Dermis blood vessel endothelial cell (primary cell): ENCODE measurements at places on chromosomes 12 and 14.

- DNase-seq = peak; percentile 66
Measured at GRCh38 chr14:54683882-54684794, 117.2 kb downstream of the SAMD4A start.

DNA sequence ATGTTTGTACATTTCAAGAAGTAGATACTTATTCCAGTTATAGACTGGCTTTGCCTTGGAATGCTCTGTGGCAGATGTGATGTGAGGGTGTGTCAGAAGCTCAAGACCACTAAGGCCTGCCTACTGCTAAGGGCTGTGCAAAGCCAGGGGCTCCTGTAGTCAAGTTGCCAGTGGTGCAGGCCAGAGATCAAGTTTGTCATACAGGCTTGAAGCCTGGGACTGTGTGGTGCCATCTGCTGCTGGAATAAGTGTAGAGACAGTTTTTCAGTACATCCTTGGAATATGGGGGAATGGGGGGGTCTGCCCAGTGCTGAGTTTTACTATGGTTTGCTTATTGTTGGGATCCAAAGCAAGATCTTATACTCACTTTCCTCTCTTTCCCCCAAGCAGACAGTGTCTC, 649.9 kb upstream of the FOXG1 start:
- DNase-seq = no peak

GRCh38 chr14:103738701-103739451, 23.3 kb downstream of the ZFYVE21 start:
- DNase-seq = no peak

- peak; percentile 37 for DNase-seq
Measured at GRCh38 chr12:64618953-64619590, 8.8 kb downstream of the RASSF3 start.

GRCh38 chr12:89081719-89082369, 270.5 kb downstream of the DUSP6 start:
- no peak for DNase-seq

- no peak for DNase-seq
Measured at GRCh38 chr12:131115766-131116467, 162.2 kb downstream of the ADGRD1 start.

DNA sequence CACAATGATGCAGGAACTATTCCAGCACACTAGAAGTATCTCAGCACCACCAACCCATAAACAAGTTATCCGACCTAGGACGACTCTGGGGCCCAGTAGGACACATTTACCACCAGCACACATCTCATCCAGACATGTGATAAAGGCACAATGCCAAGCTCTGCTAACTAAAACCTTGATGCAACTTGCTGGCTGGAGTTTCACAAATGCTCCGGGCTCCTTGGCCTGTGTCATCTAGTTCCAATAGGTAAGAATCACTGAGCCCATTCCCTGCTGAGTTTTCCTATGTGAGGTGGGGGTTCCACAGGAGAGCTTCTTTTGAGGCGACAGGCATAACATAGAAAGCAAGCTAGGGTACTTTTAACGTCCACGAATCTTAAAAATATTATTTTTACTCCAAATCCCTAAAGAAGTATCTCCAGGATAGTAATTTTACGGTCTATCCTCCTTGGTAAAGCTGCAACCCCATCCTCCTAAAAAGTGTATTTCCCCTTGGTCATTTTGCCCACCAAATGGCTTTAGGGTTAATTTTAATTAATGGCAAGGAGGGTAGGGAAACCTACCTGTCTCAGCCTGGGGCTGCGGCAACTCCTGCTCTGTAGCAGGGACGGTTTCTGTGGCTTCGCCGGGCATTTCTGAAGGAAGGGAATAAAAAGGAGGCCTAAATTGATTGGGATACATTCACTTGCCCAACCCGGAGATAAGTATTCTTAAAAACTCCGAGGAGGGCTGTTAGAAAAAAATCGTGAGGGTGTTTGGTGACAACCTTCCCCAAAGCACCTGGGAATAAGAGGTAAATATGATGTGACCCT, 1.0 kb downstream of the NACA start:
- DNase-seq = peak; percentile 57

DNA sequence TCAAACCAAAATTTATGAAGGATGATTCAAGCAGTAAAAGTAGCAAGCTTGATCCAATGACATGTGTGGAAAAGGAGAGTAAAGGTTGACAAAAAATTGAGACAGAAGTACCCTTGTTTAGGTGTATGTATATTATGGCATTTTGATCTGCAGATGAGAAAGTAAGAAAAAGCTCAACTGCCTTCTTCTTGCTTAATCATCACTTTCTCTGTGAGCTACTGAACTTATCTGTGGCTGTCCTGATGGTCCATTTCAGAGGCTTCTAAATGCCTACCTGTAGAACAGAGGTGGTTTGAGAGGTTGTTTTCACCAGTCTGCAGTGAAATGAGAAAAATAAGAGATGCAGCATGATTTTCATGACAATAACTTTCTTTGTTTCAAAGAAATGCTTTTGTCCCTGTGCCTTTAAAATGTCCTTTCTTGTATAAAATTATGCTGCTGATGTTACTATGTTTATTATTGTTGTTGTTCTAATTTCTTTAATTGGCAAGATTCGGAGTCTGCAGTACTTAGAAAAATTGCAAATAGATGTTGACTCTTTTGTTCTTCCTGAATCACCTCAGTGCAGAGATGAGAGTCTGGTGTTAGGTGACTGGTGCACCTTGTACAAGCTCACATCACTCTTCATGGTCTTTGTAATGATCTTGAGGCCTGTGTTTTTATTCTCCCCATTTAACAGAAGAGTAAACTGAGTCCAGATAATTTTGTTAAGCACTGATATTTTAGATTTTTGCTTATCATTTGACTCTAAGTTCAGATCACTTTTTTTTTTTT, 821.9 kb downstream of the VRK1 start:
- DNase-seq = no peak

DNA sequence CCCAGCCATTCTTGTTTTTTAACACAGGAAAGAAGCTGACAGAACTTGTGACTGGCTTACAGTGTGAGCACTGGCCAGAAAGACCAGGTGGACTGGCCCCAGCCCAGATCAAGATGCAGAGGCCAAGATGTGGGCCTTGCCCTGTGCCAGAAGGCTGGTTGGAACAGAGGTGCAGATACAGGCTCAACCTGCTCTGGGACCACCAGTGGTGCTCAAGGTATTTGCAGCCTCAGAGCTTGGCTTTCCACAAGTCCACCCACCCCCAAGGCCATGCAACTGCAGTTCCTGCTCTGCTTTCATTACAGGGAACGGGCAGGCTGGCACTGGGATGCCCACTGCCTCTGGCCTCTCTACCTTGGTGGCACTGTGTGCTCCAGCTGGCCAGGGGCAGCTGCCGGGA, 23.3 kb downstream of the ZFC3H1 start:
- DNase-seq = no peak

DNA sequence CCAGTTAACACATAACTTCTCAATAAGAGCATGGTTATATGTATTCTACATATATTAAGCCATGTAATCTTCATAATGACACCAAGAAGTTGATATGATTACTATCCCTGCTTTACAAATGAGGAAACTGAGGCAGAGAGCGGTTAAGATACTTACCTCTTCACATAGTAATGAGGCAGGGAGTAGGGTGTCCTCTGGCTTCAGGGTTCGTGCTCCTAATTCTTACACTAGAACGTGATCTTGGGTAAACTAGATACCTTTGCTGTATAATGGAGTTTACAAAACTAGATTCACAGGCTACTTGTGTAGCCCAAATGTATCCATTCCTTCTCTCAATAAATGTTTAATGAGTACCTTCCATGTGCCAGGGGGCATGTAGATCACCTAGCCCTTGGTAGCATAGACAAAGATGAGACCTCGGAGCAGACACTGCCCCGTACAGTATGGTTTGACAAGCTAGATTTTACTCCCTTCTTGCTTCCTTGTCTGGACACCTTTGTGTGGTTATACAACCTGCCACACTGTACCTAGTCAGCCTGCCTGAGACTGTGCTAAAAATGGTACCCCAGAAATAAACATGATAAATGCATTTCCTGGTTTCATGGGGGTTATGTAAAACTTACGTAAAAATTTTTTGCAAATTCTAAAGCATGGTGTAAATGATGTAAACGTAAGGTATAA, 991.8 kb downstream of the VRK1 start:
- DNase-seq = no peak

DNA sequence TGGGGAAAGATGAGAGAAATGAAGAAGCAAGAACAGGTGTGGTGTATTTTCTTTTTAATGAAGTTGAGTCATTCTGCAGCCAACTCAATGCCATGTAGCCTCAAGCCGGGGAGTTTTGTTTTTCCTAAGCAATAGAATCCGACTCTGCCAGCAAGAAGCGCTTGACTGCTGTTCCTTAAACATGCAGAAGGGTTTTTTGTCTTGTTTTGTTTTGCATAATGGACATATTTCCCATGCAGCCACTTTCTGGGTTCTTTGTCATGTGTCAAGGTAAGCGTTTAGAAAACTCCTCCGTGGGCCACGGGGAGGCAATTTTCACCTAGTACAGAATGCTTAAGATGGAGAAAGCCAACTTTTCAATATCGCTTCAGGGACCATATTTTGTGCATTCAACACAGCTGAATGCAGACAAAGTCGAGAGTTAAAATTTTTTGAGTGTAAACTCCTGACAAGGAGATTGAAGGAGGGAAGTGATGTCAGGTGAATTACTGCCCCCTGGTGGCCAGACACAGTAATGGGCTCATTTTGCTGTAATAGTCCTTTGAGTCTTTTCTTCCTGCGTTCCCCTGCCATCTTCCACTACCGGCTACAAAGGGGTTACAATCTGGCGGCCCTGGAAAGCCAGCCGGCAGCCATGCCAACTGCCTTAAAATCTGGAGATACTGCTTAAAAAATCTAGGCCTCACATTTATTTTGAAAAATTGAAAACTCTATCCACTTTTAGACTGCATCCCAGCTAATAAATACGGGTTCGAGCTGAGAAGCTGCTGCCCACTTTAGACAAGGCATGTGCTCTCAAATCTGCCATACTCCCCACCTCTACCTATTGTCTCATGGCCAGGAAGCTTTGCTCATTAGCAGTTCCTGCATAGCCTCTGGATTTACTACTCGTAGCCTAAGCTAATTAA, 3.2 kb upstream of the FICD start:
- DNase-seq = peak; percentile 85

DNA sequence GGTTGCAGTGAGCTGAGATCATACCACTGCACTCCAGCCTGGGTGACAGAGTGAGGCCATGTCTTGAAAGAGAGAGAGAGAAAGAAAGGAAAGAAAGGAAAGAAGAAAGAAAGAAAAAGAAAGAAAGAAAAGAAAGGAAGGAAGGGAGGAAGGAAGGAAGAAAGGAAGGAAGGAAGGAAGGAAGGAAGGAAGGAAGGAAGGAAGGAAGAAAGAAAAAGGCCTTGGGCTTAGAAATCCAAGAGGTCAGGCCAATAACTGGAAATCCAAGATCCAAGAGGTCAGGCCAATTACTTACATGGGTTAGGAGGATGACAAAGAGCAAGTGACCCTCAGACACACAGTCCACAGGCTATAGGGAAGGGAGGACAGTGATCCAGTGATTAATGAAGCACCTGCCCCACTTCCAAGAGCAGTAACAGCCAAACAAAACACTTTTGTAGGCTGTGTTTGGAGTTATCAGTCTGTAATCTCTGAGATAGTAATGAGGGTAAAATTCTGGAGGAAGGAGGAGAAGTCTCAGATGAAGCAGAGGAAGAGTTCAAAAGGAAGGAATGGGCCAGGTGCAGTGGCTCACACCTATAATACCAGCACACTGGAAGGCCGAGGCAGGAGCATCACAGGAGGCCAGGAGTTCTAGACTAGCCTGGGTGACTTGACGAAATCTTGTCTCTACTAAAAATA, 32.2 kb upstream of the SPTLC2 start:
- DNase-seq = no peak

- peak; percentile 23 for DNase-seq
Measured at GRCh38 chr12:57488402-57489156, 711 bp downstream of the MARS1 start.

DNA sequence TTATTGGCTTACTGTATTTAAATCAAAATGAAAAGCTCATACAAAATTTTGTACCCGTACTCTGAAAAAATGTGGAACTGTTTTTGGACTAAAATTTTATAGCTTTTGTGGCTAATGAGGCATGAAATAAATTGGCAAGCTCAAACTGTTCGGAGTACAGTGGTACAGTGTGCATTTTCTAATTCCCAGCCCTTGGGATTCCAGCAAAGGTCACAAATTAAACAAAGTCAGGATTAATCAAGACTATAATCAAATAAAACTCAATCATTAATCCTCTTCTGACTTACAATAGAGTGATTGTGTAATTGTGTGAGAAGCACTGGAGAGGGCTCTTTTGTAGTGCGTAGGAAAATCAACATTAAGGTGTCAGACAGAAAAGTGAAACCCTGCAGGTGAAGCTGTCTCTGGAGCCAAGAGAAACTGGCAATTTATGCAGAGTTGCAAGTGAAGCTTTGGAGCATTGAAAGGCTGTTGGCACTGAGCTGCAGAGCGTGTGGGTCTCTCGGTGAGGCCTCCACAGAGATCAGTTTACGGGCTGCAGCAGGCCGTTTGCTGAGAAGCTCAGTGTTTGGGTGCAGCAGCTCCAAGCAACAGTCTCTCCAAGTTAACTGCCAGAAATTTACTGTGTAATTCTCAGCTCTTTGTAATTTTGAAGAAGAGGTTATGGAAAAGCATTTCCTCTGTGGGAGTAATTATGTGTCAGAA, 275.9 kb downstream of the FBXL14 start:
- peak; percentile 13 for DNase-seq

GRCh38 chr12:26269562-26270284, 74.3 kb downstream of the SSPN start:
- DNase-seq = no peak
